BJ (cell line): ENCODE measurements at places on chromosomes 16 and 17. TPM values are rescaled to one million over a fixed set of nuclear protein-coding genes. Genes with fewer than 3 reads are reported as not detected.

Gene PRAC2
- 0.63 and 0.98 TPM in 2 replicates for polyA plus RNA-seq

Gene HLF
- 0.02 TPM in 1 of 2 replicates, not detected in the other for polyA plus RNA-seq

Gene TAT
- polyA plus RNA-seq = not detected in 2 replicates

Gene FAM171A2
- polyA plus RNA-seq = 1.3 and 2.3 TPM in 2 replicates

Gene CLEC18B
- polyA plus RNA-seq = 0.05 TPM in 1 of 2 replicates, not detected in the other

GRCh38 chr17:9971991-9972390 lies 66.9 kb upstream of the RCVRN start:
- DNase-seq = peak; percentile 1

DNA sequence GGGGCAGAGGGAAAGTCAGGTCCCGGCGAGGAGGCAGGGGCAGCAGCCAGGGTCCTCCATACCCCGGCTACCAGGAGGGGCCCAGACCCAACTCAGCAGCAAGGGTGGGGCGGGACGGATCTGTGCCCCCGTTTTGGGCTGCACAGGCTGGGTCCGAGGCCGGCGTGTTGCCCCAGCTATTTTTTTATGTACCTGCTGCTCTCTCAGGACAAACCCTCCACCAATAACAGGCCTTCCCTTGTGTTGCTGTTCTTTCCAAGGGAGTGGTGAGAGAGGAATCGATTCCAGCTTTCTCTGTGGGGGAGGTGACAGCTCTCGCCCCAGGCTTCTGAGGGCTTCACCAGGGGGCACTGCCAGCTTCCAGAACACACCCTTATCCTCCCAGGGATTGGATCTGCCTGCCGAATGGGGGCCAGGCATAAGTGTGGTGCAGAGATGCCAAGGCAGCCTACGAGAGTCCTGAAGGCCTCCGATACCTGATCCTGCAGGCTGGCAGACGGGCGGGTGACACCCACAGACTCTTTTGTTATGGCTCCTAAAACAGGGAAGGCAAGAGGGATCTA lies 22.3 kb downstream of the RTN4RL1 start:
- no peak for DNase-seq

GRCh38 chr16:72188541-72188940 lies 16.6 kb upstream of the PMFBP1 start:
- DNase-seq = no peak

DNA sequence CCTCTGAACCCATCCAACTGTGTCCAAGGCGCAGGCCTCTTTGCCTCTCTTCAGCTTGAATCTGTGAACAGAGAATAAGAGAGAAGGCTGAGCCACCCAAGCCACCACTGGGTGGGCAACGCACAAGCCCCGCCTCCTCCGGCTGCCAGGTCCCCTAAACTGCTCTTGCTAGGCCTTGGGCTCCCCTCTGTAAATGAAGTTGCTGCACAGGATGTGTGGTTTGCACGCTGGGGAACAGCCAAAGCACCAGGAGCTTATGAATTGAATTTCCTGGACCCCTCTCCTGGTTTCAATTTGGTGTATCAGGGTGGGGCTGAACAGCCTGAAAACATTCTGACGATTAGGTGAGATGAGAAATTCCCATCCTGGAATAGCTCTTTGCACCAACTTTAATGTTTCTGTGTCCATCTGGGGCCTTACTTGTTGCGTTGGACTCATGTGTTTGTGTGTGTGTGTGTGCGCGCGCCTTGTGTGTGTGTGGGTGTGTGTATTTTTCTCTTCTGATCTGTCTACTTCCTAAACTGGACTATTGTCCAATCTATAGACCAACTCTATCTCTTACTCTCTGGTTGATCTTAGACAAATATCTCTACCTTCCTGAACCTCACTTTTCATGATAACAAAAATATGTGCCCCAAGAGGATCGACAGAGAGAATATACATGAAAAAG lies 2.3 kb downstream of the CCL1 start:
- no peak for DNase-seq

- no peak for DNase-seq
These were observed 231.6 kb upstream of the CPHXL start for GRCh38 chr16:75957870-75958269.

GRCh38 chr17:2398655-2399571 lies 1.9 kb downstream of the MNT start:
- DNase-seq = no peak

- DNase-seq = no peak
These were observed 8.6 kb upstream of the UBE2I start for GRCh38 chr16:1300664-1301476.
